ENCODE measurements at places on chromosomes 4 and X.

- no peak for DNase-seq
Measured at GRCh38 chr4:18209448-18209847, 187.9 kb upstream of the LCORL start.

GRCh38 chr4:15469402-15470127 lies at the start of gene CC2D2A:
TSS of gene CC2D2A (plus strand) at chr4:15469882. CDS start at chr4:15475933, 6,051 bp downstream.
- DNase-seq: no peak

DNA sequence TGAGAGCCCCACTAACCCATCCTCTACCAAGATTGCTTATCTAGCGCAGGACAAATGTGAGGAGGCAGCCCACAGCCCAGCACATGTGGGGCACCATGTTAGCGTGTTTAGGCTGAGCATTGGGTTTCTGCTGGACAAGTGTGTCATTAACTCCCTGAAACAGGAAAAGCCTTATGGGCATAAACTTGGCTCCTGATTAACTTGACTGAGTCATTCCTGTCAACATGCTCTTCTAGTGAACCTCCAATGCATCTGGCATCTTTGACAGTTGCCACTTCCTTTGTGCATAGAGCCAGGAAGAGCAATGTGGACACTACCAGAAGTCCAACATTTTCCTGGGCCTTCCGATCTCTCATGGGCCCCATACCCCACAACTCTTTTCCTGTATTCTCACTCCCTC lies 2.5 kb downstream of the SPIN2A start:
- DNase-seq: no peak

DNA sequence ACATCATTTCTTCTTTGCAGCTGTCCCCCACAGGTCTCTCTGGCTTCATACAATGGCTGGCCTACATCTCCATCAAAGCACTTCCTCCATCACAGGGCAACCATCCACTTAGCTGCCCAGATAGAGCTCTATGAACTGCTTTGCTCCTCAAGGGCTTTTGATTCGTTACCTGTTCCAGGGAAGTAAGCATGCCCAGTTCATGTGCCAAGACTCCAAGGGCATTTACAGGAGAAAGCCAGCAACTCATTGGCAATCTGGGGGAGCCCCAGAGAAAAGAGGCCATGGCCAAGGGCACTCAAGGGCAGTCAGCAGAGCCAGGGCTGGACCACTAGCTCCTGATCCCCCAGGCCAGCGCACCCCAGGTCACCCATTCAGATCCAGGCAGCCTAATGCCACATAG lies 24.5 kb upstream of the ZNF185 start:
- no peak for DNase-seq

DNA sequence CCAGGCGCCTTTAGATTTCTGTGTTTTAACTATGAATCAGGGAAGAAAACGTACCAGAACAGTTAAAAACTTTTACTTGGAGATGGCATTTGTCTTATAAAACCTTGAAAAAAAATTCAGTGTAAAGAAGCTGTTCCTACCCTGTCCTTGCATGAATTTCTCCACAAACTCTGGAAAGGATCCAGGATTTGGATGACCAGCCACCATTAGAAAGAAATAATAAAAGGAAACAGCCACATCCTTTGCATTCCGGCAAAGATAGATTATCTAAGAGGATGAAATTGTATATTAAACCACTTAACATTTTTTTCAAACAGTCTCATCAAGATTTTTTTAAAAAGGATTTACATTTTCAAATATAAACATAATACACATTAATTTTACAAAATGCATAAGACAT lies 10.6 kb downstream of the SULT1E1 start:
- no peak for DNase-seq

- DNase-seq: no peak
Measured at GRCh38 chrX:110316351-110317060, 1.4 kb downstream of the AMMECR1 start.

DNA sequence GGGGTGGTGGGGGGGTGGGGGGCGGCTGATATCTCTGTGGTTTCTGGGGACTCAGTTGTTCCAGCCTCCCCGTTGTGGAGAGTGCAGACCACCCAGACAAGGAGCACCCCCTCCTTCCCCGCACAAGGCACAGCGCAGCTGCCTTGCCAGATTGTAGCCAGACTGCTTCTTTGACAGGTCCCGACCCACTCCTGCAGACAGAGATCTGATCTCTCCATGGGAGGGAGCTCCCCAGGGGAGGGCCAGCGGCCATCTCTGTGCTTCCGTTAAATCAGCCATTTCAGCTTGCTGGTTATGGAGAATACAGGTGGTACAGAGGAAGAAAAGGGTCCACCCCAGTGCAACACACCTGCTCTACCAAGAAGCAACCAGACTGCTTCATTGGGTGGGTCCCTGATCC lies 80.8 kb downstream of the FGF16 start:
- DNase-seq: no peak

DNA sequence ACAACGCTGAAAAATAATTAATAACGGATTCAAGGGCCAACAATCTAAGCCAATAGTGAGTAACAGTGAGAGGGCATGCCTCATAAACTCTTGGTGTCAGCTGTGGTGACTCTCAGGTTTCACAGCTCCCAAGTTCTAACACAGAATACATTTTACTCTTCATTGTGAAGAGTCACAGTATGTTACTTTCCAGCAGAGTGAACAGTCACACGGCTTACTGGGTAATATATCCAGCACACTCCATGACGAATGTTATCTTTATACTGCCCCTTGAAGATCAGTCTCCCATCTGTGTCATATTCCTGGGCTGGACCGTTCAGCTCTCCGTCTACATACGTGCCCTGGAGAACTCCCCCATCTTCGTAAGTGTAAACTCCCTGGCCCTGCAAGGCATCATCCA lies 23.1 kb downstream of the SETD7 start:
- no peak for DNase-seq

DNA sequence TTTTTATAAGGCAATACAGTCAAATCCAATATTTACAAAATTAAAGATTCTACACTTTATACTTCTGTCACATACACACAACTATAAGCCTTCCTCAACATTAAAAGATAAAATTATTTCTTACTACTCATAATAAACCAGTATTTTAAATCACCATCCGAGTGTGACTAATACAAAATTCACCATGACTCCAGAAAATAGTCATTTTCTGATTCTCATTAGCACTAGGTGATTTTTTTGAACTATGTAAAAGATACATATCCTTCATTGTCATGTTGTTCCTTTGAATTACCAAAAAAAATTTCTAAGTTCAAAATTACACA lies 646 bp upstream of the SLC7A11 start:
- DNase-seq: no peak

- DNase-seq: no peak
Measured at GRCh38 chrX:20355187-20355586, 88.5 kb upstream of the RPS6KA3 start.

DNA sequence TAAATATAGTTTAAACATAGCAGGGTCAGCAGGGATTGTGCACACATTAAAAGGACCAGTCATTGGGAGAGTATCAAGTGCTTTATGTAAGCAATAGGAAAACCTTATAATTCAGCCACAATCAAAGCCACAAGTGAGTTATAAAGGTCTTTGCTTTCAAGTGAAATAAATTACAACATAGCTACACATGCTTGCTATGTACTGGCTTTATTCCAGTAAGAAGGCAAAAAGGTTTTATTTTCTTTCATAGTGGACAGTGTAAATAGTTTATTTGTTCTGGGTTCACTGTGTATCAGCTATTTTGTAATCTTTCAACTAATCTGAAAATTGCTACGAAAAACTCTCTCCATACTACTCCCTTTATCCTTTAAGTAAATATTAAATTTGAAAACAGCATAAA lies 691.4 kb downstream of the PCDH7 start:
- no peak for DNase-seq

GRCh38 chrX:48490661-48491060 lies 14.7 kb downstream of the FTSJ1 start:
- no peak for DNase-seq

- DNase-seq: no peak
Measured at GRCh38 chr4:114296126-114296525, 302.5 kb upstream of the UGT8 start.

GRCh38 chr4:81905971-81906370 lies 434.3 kb upstream of the RASGEF1B start:
- no peak for DNase-seq

DNA sequence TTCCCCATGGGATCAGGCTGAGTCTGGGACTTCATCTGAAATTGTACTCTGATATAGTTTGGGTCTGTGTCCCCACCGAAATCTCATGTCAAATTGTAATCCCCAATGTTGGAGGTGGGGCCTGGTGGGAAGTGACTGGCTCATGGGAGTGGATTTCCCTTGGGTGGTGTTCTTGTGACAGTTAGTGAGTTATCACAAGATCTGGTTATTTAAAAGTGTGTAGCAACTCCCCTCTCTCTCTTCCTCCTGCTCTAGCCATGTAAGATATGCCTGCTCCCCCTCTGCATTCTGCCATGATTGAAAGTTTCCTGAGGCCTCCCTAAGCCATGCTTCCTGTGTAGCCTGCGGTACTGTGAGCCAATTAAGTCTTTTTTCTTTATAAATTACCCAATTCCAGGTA lies 61.0 kb downstream of the RASGEF1B start:
- no peak for DNase-seq

Data from NCI-H1092 (cell line).